H7 (cell line): ENCODE measurements at places on chromosomes 4 and X. TPM values are rescaled to one million over a fixed set of nuclear protein-coding genes. Genes with fewer than 3 reads are reported as not detected.

Gene CXCL5
- 0.31 and 0.55 TPM in 2 replicates for total RNA-seq

Gene XAGE1A
- total RNA-seq, result not detected in 2 replicates

Gene CSAG2
- total RNA-seq, result 0.28 TPM in 1 of 2 replicates, not detected in the other

Gene ATP5ME
- total RNA-seq, result 410 and 452 TPM in 2 replicates

Gene GPR143
- total RNA-seq, result 29.6 and 32.1 TPM in 2 replicates

DNA sequence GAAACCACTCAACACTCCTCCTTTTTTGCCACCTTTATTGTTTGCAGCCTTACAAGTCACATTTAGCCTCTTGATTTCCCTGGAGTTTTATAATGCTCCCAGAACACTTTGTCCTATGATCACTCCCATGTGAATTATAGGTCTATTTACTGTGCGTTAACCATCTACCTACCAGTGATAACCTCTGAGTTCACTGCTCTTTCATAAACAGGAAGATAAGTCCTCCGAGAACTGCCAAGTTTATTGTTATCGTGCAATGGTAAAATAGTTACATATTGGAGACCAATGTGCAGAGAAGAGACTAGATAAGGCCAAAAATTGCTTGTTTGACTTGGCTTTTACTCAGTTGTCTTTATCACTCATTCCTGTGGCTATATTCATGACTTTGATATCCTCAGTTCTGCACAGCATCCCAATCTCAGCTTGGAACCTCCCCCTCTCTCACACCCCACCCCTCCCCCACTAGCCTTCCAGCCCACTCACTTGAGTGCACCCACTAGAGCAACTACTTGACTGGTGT lies 12.9 kb upstream of the NUDT9 start:
- DNase-seq, result no peak

GRCh38 chrX:148417934-148418333 lies 82.5 kb upstream of the AFF2 start:
- no peak for DNase-seq
